ENCODE measurements at places on chromosomes 11 and 22. TPM values are rescaled to one million over a fixed set of nuclear protein-coding genes. Genes with fewer than 3 reads are reported as not detected.

DNA sequence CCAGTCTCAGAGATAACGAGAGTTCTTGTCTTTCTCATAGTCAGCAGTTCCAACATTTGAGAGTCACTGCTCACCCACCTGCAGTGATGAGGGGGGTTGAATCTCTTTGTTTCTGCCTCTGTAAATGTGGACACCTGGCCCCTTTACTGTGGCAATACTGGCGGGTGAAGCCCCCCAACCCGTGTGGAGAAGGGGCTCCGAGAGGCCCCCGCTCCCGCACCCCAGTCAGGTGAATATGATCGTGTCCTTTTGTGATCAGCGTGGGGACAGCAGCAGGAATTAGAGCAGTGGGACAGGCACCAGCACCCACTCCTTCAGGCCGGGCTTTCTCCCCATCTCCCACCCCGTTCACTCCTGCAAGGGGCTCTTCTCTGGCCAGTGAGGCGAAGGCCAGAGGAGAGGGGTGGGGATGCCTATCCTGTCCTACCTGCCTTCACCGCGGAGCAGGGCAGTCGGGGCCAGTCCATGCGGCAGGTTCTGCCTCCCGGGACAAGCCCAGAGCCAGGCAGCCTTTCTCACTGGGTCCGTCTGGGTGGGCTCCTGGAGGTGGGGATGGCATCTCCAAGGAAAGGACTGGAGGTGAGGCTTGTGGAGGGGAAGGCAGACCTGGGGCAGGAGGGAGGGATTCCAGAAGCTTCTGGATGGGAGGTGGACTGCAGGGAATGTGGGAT is 12.7 kb upstream of the CELSR1 start:
- no peak for DNase-seq

GRCh38 chr11:14672635-14673034 is 29.0 kb downstream of the PDE3B start:
- DNase-seq = no peak

- peak; percentile 37 for DNase-seq
Measured at GRCh38 chr11:126139111-126140091, 72.0 kb downstream of the RPUSD4 start.

GRCh38 chr22:39292561-39293074 is 26.8 kb downstream of the RPL3 start:
- peak; percentile 92 for DNase-seq

DNA sequence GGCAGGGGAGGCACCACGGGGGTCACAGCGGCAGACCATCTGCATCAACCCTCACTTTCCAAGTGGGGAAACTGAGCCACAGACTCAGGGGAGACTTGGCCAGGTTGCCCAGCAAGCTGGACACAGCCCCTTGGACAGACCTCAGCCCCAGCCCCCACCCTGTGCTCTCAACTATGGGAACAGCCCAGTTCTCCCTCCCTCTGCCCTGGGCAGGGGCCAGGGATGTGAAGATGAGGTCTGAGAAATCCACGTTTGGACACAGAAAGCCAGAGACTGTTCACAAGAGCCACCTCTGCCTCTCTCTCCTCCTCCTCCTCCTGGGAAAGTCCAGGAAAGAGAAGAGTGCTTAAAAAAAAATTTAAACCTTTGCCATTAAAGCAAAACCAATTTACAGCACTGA is 50.1 kb downstream of the ELFN2 start:
- no peak for DNase-seq

DNA sequence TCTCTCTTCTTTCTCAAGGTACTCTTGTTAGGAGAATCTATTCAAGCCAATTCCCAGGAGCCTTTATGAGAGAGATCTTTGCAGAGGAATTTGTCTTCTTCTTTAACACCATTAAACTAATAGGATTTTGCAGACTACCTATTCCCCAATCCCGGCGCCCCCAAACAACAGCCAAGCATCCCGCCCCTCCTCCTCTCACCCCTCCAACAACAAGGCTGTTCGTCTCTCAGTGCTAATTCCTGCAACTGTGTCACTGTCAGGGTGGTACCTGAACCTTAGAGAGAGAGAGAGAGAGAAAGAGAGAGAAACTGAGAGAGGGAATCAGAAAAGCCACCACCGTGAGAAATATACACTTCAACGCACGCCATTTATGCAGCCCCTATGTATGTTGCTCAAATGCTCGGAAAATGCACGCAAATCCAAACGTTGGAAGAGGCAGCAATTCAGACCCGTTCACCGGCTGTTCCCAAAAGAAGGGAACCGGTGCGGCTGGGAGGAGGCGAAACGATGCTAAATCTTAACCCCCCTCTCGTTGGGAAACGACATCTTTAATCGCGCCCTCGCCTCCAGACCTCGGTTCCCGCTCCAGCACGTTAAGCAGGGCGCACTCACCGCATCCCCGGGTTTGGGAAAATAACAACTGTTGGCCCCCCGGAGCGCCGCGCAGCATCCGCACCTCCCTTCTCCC is 961 bp downstream of the KCNA4 start:
- no peak for DNase-seq

- DNase-seq = peak; percentile 58
Measured at GRCh38 chr11:128632141-128632791, 44.9 kb upstream of the ETS1 start.

GRCh38 chr11:105491394-105491793 is 118.5 kb upstream of the GRIA4 start:
- no peak for DNase-seq

GRCh38 chr22:40922484-40923303 is 28.5 kb upstream of the RBX1 start:
- DNase-seq = peak; percentile 50

DNA sequence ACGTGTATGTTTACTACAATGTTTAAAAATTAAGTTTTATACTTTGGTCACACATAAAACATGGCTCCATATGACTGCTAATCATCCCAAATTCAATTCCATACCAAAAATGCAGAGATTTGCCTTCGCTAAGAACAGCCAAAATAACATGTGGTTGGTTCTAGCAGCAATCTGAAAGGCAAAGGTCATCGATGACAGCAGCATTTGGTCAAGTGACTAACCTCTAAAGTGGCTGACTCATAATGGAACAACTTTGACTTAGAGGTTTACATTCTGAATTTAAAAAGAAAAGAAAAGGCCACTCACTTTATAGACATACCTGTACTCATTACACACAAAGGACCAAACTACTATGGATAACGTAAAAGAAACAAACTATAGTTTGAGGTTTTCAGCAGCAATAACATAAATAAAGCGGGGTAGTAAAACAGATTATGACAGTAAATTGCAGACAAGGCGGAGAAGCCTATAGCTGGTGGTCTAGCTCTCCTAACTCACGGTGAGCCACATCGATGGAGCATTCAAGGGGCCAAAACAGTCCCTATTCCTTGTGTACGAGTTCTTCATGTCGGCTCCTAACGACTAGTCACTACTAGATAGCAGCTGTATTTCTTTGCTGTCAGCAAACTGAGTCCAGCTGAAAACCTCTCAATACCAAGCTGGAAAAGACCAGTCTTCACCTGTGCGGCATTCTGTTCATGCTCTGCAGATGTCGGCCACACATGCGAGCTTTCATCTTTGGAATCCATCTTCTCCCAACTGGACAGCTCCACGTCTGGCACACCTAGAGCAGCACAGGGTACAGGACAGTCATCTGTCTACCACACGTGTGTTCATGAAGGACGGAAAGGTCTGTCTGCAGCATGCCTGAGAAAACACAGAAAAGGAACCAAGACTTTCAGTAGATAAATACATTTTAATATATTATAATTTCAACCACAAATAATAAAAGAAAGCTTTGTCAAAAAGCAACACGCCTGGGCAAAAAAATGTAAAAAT is 42.1 kb downstream of the PRDM10 start:
- peak; percentile 92 for DNase-seq

- no peak for DNase-seq
Measured at GRCh38 chr11:117271208-117271607, 19.9 kb upstream of the BACE1-AS start.

- DNase-seq = peak; percentile 27
Measured at GRCh38 chr22:31947296-31947695, 3.0 kb downstream of the YWHAH start.

DNA sequence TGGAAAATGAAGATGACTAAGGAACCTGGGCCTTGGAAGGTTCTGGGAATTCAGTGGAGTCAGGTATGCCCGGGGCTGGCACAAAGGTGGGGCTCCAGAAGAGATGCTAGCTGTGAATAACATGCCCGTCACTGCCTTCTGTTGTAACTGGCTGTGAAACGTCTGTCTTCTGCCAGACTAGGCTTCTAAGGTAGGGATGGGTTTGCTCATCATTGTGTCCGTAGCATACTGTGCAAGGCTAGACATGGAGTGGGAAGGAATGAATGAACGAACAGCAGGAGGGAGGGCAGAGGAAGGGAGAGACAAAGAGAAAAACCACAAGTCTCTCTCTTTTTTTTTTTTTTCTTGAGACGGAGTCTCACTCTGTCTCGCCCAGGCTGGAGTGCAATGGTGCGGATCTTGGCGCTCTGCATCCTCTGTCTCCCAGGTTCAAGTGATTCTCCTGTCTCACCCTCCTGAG is 327.4 kb downstream of the MN1 start:
- DNase-seq = peak; percentile 49

GRCh38 chr11:125074511-125075241 is 11.6 kb downstream of the SLC37A2 start:
- no peak for DNase-seq

GRCh38 chr11:103109818-103110388 is 677 bp downstream of the DYNC2H1 start:
- DNase-seq = no peak

- no peak for DNase-seq
Measured at GRCh38 chr11:118334745-118335144, 7.8 kb downstream of the CD3D start.

GRCh38 chr11:61429346-61429690 is 457 bp downstream of the CPSF7 start:
- peak; percentile 59 for DNase-seq

GRCh38 chr11:128484172-128484571 is 103.2 kb downstream of the ETS1 start:
- DNase-seq = peak; percentile 55

- DNase-seq = no peak
Measured at GRCh38 chr22:19967850-19968449, 26.3 kb upstream of the TXNRD2 start.

DNA sequence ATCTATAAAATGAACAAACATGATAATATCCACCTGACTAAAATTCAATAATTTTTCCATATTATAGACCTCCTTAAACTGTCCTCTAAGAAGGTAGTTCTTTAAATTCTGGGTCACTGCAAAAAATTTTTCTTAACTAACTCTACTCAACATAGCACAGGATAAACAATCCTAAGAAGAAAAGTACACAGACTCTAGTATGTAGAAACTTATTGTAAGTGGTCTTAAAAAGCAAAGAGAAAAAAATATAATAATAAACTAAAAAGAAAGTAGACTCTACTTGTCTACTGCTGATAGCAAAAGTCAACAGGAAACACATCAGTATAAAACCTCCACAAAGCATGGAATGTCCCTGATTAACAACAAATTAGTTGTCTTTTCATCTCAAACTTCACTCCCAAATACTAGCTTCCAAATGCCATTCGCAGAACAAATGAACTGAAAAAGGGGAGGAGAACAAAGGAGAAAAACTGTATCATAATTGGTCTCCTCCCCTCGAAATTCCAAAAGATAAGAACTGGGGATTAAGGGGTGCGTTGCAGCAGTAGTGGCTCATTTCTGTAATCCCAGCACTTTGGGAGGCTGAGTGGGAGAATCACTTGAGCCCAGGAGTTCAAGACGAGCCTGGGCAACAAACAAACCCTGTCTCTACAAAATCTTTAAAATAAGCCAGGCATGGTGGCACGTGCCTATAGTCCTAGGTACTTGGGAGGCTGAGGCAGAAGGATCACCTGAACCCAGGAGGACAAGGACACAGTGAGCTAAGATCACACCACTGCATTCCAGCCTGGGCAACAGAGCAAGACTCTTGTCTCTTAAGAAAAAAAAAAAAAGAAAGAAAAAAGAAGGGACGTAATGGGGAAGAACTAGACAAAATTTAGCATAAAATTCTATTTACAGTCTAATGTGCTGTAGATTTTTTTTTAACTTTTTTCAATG is 6.5 kb downstream of the FCHSD2 start:
- DNase-seq = no peak

DNA sequence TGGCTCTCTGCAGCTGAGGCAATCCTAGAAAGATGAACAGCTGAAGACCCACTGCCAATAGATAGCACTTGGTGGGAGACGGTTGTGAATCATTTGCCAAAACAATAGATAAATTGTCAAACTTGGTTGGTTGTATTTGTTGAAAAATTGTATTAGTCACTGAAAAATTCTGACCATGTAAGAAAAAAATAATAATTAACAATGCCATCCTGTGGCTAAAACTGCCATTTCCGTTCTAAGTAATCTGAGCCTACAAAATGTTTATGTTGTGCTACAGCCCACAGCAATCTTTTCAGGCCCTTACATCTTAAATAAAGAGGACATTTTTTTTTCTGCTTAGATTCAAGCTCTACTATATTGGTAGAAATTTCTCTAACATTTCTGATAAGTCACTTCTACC is 103.2 kb upstream of the ANO3 start:
- no peak for DNase-seq

- DNase-seq = peak; percentile 68
Measured at GRCh38 chr11:119316016-119316728, 758 bp downstream of the MCAM start.

DNA sequence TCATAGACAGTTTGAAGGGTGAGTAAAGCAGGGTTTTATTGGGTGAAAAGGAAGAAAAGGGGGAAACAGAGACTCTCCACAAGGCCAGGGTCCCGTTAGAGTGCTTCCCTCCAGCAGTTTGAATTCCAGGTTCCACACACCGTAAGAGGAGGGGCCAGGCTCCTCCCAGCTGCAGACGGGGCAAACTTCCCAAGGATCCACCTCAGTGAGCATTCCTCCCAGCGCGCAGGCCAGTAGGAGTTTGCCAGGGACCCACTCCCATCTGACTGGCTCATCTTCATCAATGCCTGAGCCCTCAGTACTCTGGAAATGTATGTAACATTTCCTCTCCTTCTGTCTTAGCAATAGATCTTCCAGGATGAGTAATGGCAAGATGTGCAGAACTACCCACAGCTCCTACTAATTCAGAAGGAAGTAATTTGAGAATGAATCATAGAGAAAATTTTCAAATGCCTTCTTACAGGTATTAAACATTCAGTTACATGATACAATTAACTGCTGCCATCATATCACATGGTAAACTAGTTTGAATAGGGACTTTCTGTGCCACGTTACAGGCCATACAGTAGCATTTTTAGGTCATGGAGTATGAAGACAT is 34.0 kb upstream of the TRPC6 start:
- DNase-seq = peak; percentile 52

The MYO18B gene
- total RNA-seq = not detected

The MADD gene
- 13.3 TPM for total RNA-seq

The BUD13 gene
- 18.5 TPM for total RNA-seq

The HTR3A gene
- total RNA-seq = not detected

The SAMM50 gene
- 40.8 TPM for total RNA-seq

The TSSC4 gene
- 20.8 TPM for total RNA-seq

The OR52E8 gene
- total RNA-seq = not detected

The CASP12 gene
- 0.20 TPM for total RNA-seq

The FAM180B gene
- not detected for total RNA-seq

Data from M059J (cell line).